ENCODE measurements at places on chromosomes 5 and 9.

GRCh38 chr5:137688210-137688840, 47.6 kb downstream of the KLHL3 start:
- no peak for DNase-seq

DNA sequence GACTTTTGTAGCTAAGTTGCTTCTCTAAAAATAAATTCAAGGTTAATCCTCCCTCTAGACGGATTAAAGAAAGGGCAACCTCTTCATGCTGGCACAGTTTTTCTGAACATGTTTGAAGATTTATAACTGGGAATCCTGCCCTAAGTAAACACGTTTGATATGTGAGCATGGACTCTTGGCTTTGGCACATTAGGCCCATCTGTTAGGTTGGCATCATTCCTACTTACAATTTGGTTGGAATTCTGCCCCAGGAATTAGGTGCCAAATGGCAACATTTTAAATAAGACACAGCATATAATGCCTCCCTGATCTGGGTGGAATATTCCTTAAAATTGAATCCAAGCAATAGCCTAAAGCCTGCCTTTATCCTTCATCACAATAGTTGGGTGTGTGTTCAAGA, 372.3 kb upstream of the CDH18 start:
- no peak for DNase-seq

- DNase-seq = no peak
These were observed 88.2 kb downstream of the PALM2AKAP2 start for GRCh38 chr9:109868207-109868606.

DNA sequence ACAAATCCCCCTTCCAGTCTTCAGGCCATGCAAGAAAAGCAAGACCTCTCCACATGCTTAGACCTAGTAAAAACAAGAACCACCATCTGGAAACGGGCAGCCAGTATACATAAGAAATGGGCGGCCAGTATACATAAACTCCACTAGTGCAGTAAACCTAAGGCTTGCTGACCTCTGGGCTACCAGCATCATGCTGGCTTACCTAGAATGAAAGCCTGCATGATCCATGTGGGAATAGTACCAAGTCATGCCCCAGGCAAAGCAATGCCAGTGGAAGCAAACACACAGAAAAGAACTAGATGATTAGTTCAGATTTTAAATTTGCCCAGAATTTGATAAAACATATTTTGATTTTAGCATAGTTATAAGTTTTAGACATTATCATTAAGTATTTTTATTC, 1346.4 kb downstream of the EFNA5 start:
- DNase-seq = no peak

DNA sequence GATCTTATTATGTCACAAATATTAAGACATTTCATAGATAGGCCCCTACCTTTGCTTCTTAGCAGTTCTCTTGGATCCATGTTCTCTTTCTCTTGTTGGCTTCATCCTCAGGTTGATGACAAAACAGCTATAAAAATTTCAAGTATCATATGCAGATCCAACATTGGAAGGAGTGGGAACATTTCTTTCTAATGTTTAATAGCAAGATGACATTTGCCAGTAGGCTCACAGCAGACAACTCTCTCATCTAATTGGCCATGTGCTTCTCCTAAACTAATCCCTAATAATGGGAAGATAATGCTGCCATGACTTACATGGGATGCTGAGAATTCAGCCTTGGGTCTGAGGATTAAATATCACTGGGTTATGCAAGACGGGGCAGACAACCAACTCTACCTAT, 485.5 kb upstream of the SEMA6A start:
- no peak for DNase-seq

- DNase-seq = peak; percentile 47
These were observed 1.0 kb upstream of the FIBCD1 start for GRCh38 chr9:130940027-130940549.
